Kidney capillary endothelial cell (primary cell): ENCODE measurements at places on chromosomes 1 and 21.

DNA sequence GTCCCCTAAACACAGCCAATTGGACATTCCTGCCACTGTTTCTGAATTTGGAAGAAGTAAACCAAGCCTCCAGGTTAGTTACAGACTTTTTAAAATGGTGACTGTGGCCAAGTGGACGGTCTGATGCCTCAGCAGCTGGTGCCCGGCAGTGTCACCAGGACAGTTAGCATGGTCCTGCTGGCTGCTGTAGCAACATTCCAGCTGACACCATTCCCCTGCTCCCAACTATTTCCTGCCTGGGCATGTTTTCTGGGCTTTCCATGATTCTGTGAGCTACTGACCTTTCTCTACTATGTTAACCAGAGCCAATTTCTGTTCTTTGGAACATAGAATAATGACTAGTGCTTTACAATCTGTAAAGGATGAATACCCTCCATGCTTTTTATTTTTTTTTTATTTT lies 95.0 kb downstream of the TLR5 start:
- no peak for DNase-seq

DNA sequence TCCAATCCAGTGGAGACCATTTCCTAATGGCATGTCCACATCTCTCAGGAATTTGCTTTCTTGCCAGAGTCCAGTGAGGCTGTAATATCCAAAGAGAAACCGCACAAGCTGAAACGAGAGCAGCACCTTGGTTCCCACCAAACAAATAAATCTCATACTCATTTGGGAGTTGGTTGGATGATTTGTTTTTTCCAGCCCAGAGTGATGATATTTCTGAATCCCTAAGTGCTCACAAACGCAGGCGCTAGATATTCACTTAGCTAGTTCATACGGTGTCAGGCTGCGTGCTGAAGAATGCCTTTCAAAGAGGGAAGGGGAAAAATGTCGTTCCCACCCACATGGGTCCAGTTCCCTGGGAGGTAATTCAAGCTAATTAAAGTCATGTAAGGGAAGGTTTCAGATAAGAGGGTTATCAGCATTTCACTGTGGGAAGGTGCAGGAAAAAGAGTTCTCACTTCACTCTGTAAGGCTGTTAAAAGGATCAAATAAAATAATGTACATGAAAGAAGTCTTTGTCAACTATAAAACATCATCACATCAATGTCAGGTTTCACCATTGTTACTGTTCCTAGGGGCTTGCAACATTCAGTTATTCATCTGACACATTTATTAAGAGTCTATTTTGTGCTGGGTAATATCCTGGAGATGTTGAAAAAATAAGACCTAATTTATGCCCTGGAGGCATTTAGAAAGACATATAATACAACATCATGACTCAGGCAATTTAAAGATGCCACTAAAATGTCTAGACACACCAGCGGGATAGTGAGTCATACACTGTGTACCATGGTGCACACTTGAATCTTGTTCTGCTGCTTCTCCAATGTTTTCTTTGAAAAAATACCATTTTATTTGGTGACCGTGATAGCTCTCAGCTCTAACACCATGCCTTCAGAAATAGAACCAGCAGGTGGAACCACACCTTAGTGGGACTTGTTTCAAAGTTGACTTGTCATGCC lies 19.3 kb downstream of the DPT start:
- peak; percentile 19 for DNase-seq

DNA sequence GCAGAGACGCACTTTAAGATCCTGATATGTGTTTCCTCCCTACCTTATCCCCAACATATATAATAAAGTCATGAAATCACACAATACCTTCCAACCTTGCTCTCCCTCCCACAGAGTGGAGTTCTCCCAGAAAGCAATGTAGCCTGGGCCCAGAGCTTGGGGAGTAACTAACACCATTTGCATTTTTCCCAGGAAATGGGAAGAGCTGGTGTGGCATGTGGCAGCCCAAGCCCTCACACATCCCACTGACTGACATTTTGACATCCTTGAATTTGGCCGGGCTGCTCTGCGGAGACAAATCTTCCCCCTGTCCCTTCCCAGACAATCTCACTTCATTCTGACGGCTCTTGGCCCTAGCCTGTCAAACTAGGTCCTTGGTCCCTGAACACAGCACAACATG lies 37.0 kb upstream of the ATP2B4 start:
- no peak for DNase-seq

GRCh38 chr1:198798923-198799386 lies 160.1 kb downstream of the PTPRC start:
- no peak for DNase-seq

DNA sequence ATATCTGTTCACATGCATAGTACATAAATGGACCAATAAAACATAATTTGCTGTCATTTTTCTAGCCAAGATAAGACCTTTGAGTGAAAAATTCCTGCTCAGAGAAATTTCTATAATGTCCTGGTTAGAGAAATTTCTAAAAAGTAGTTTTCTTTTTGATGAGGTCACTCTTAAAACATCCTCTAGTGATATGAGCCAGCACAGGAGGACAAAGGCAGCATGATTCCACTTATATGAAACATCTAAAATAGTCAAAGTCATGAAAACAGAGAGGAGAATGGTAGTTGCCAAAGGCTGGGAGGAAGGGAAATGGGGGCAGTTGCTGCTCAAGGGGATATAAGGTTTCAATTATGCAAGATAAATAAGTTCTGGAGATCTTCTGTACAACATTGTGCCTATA lies 239.4 kb downstream of the BACH1 start:
- DNase-seq, result no peak

GRCh38 chr1:210233216-210233494 lies 559 bp downstream of the SERTAD4 start:
- DNase-seq, result peak; percentile 22

GRCh38 chr1:221458447-221459156 lies 283.3 kb downstream of the DUSP10 start:
- DNase-seq, result no peak

DNA sequence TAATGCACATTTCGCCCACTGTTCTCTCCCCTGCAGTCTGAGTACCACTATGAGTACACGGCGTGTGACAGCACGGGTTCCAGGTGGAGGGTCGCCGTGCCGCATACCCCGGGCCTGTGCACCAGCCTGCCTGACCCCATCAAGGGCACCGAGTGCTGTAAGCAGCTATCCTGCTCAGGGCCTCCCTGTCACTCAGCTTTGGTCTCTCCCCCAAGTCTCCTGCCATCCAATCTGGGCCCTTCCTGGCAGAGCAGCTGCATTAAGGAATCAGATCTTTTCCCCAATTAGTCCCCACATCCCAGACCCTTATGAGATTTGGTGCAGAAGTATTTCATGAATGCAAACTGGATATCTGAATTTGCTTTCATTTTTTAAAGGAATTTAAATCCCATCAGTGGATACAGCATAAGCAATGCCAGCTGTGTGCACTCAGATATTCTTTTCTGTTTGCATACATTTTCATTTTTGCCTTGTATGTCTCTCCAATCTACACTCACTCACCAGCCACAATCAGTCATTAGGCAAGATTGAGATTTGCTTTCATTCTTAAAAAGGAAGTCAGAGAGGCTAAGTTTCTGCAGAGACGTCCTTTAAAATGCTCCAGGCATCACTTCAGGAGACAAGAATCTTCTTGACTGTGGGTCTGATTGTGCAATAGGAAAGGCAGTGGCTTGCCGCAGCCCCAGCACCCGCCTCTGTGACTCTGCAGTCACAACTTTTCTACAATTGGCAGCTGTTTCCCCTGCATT lies 48.1 kb downstream of the ELAPOR1 start:
- DNase-seq, result no peak

DNA sequence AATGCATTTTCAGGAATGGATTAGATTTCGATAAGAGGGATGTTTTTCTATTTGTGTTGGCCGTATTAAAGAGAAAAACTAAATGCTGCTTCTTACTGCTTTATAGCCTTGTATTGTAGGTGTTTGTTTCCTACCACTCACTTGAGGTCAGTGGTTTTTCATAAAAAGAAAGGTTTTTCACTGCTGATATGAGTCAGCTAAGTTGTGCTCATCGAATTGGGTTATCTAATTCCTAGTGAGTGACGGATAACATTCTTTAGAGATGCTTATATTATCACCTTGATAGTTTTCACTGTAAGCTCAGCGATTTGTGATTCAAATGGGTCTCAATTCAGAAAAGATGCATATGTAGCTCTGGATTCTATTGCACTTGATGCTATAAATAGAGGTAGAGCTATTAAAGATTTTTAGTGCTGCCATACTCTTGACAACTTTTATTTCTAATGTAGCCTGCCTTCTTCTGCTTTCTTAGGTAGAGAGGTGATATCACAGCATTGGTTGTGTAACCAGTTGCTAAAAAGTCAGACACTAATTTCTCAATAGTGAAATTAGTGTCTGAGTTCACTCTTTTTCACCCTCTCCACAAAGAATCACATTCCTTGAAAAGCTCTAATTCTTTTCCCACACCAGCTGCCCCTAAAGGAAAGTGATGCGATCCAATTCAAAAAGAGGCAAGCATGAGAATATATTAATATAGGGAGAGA lies 180.0 kb downstream of the RASAL2 start:
- no peak for DNase-seq

GRCh38 chr1:181077576-181078242 lies 10.8 kb upstream of the IER5 start:
- peak; percentile 36 for DNase-seq

DNA sequence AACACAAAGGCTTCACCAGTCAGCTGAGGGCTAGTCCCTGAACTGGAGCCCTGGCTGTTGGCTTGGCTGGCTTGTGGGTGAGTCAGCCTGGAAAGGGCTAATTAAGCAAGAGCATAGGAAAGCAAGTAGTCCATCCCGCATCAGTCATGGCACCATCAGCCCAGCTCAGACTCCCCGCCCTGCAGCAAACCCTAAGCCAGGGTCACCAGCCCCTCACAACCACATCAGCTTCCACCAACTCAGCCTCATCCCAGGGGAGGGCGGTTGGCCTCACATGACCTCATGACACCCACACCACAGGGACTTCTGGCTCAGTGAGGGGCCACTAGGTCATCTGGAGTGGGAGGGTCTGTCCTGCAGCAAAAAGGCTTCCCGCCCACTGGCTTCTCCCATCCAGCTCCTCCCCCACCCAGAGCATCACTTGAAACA lies 7.0 kb upstream of the SPATC1L start:
- DNase-seq, result peak; percentile 52

DNA sequence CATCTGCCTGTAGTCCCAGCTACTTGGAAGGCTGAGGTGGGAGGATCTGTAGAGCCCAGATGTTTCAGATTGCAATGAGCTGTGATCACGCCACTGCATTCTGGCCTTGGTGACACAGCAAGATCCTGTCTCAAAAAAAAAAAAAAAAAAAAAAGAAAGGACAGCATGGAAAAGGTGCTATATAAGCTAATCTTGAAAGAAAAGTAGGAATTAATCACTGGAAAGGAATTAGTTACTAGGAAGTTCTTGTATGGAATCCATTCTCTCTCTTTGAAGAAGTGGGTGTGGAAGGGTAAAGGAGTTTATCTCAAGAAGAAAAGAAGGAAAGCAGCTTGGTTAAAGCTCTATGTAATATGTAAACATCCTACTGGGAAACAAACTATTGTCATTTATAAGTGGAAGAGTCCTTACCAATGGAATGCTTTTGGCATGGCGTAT lies 339.2 kb downstream of the DPYD start:
- no peak for DNase-seq

DNA sequence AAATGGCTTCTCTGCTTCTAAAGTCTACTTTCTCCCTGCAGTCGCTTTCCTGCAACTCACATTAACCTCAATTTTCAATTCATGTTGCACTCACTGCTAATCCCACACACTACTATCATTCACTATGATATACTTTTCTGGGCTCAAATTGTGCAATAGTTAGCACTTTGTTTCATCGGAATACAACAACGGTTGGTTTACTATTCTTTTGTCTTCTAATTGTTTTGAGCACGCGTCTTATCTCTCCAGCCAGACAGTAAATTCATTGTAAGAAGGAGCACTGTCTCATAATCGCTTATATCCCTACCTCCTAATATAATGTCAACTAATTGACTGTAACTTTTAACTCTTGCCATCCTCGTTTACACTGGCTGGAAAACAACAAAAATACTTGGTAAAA lies 3.9 kb upstream of the PALMD start:
- no peak for DNase-seq

- no peak for DNase-seq
Observed at GRCh38 chr1:195576641-195577040, 1031.6 kb downstream of the KCNT2 start.

DNA sequence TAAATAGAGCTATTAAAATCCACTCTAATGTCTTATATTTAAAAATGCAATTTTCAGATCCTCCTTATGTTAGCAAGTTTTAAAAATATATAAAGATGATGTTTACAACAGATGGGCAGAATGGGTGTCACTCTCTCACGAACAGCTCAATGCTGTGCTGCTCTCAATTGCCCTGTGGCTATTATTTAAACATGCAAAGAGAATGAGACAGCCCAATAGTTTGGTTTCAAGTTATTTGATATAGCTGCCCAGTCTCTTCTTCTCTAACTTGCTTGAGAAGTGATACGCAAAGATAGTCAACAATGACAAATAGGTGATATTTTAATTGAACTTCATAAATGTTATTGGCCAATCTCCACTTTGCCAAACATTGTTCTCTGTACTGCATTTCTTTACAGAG lies 199.3 kb upstream of the GREM2 start:
- DNase-seq, result no peak

- no peak for DNase-seq
Observed at GRCh38 chr21:37615962-37616361, 249.4 kb downstream of the DYRK1A start.

DNA sequence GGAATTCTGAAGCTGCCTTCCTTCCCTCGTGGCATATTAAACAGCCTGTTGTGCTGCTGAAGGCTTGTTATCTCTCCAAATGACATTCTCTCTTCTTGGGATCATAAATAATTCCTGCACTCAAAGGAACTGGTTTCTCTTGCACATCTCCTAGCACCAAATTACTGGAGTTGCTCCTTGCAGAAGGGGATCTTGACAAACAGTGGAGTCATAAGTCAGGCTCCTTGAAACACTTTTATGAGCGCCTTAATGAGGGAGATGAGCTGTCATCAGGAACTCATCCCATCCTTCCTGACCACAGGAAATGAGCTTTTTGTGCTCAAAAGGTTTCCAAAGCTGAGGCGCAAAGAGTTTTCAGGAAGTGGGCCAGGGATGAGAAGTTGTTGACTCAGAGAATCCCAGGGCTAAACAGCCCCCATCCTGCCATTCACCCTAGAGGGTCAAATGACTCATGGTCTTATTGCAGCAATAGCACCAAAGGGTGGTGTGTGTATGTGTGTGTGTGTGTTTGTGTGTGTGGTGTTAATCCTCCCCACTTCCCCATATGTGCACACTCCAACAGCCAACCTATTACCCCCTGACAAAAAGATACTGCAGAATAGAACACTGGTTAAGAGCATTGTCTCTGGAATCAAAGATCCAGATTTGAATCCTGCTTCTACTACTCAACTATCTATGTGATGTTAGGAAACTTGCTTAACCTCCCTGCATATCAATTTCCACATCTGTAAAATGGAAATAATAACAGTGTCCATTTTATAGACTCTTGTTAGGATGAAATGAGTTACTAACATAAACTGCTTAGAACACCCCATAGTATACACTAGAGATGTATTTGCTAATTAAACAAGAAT lies 2.8 kb upstream of the PHC2 start:
- peak; percentile 97 for DNase-seq

GRCh38 chr1:92859400-92860039 lies 27.7 kb downstream of the RPL5 start:
- DNase-seq, result no peak
